CD4-positive, alpha-beta T cell treated with Interleukin-17A for 1 hour (primary cell): ENCODE measurements at places on chromosomes 16 and 17.

GRCh38 chr16:57563487-57563750 is 21.0 kb downstream of the ADGRG5 start:
- DNase-seq = no peak

DNA sequence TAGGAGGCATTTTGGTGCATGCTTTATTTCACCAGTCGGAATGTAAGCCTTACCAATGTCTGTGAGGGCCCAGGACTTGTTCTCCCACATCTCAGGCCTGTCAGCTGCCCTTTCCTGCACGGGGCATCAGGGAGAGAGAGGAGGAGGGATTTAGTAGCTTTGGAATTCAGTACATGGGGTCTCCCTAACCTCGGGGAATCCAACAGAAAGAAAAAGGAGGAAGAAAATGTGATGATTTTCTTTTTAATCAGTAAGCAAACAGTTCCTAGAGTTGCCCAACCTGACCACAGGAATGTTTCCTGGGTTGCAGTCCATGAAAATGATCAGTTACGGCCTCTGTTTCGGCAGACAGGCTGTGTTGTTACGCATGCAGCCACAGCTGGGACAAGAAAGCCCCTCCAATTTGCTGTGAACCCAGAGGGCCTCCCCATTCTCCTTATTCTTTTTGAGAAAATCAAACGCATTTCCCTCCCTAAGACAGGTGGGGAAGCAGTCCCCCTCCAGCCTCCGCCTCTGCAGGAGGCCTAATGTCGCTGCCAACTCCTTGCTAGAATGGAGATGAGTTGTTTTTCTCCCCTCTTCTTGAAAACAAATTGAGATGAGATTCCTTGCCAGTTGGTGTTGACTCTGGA is 53.1 kb upstream of the TANGO6 start:
- DNase-seq = no peak

DNA sequence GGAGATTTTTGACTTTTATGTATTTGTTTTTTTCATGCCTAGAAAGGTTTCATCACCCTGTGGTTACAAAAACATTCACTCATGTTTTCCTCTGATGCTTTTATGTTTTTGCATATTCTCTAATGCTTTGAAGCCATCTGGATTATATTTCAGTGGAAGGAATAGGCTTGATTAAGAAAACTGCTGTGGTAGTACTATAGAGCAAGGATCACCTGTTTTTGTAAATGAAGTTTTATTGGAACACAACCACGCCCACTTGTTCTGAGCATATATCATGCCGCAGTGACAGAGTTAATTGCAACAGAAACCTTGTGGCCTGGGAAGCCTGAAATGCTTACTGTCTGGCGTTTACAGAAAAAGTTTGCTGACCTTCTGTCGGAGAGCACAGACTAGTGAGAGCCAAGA is 11.5 kb downstream of the COX10 start:
- no peak for DNase-seq

DNA sequence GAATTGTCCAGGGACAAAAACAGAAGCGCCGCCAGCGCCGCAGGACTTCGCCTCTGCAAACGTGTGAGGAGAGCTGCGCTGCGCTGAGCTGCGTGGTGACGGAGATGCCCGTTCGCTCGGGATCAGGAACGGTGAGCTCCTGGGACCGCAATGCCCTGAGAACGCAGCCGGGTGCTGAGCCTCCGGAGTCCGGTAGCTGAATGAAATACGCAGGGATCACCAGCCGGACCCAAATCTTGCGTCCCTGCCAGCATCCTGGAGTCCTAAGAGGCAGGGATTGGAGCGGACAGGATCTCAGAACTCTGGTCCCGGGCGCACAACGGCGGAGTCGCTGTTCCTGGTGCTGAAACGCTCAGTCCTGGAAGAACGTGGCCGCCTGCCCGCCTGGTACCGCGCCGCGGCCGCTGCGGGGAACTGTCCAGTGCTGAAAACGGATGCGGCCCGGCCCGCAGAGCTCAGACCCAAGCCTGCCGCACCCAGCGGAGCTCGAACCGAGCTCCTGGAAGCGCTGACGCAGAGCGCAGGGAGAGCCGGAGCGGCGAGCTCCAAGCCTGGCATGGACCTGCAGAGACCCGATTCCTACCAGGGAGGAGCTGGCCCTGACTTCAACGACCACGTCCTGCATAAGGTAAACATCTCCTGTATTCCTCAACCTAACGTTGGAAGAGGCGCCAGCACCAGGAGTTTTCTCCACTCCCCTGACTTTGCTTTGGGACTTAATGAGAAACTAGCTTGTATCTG is 41.5 kb downstream of the CD300LF start:
- DNase-seq = peak; percentile 74

DNA sequence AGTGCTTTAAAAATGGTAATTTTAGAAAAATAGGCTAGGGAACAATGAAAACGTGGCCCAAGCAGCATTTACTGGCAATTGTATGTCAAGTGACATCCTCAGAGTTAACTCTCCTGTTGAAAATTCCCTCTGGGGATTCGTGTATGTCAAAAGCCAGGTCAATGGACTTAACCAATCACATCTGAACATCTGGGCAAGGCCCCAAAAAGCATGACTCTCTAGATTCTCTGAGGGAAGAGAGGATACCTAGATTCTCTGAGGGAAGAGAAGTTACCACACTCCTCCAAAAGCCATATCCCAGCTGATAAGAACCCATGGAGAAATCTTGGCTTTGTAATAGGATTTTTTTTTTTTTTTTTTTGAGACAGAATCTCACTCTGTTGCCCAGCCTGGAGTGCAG is 23.5 kb downstream of the NFE2L1 start:
- no peak for DNase-seq
